ENCODE measurements at places on chromosomes 1 and 21.
A peak's percentile ranks its signal among the peaks of the same experiment; 100 is the strongest.

GRCh38 chr1:201468844-201469644, at the start of gene PHLDA3:
Gene PHLDA3, minus strand, starts transcription at chr1:201469188. Its CDS starts 402 bp downstream, at chr1:201468786.
- DNase-seq, result peak; percentile 36

DNA sequence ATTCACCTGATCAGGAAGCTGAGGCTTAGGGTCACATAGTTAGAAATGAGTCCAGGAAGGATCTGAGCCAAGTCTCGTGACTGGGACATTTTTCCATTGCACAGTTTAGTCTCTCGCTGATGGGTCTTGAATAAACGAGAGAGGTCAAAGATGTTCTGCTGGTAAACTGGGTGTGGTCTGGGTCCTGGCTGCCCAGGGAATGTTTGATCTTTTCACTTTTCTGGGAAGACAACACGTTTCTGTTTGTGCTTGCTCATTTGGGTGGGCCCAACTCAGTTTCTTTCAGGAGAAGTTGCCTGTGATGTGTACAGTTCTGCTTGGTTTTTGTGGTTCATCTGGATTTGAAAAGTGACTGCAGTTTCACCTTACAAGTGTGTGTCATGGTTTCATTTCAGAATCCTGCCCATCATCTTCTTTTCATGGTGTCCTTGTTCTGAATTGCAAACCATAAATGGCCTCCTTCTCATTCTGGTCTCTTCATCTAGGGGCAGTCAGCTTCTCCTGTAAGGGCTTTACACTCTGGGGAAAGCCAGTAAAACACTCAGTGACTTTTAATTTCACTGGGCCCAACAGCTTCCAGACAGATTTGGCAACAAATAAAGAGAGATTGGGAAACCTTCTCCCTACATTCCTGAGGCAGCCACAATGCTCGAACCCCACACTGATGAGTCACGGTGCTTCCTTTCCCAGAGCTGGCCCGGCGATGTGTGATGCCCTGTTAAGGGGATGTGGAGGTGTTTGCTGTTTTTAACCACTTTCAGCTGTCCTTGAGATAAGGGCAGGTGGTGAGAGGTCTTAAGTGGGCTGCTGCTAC, 7.2 kb upstream of the TACSTD2 start:
- no peak for DNase-seq

DNA sequence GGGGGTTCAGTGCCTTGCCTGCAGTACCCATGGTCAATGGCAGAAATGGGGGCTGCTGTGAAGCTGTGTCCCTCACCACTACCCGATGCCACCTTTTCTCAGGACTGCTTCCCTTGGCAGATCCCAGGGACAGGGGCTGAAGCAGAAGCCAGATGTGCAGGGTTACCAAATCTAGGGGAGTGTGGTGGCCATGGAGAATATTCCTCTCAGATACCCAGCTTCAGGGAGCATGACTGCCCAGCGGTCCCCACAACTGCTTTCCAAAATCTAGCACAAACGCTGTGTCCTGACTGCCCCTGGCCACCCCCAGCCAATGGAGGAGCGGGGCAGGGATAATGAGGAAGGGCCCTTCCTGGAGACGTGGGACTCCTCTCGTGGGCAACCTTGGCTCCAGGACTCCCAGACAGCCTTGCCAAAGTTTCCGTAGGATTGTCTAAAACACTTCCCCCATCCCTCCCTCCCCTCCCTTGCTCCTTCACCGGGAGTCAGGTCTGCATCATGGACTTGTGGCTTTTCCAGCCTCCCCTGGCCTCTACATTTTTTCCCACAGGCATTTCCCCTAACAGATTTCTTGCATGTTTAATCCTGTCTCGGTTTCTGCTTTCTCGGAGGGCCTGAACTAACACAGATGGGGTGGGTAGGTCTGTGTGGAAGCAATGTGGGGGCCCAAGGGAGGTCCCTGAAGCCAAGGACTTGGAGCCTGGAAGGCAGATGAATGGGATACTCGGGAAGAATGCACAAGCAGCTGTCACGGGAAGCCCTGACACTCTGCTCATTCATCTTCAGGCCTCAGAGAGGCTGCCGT, 80.5 kb downstream of the OMA1 start:
- DNase-seq, result no peak

- no peak for DNase-seq
Measured at GRCh38 chr1:232209357-232209756, 420.6 kb downstream of the SIPA1L2 start.

- no peak for DNase-seq
Measured at GRCh38 chr1:115837740-115838421, 3.0 kb downstream of the NHLH2 start.

DNA sequence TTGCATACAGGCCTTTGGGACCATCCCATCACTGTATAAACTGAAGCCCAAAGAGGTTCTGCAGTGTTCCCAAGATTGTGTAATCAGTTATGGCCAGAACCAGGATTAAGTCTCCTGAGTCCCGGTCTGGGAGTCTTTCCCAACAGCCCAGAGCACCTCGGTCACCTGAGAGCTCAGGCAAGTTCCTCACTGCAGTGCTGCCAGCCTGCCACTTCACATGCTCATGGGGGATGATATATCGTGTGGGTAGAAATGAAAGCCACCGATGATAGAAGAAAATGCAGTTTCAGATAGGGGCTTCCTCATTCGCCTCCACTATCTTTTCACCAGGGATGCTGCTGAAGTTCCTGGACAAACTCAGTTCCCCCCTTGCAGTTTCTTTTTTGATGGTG, 30.4 kb downstream of the FHAD1 start:
- DNase-seq, result no peak

DNA sequence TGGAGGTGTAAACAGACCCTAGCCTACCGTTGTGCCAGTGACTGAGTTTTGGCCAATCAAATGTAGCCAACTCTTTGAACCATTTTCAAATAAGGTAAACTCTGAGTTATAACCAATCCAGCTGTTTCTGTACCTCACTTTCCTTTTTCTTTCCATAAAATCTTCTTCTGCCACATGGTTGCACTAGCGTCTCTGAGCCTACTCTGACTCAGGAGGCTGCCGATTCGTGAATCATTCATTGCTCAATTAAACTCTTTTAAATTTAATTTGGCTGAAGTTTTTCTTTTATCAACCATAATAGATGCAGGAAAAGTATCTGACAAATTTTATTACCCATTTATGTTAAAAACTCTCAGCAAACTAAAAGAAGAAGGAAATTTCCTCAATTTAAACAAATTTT, 111.5 kb upstream of the LYPLAL1 start:
- no peak for DNase-seq

- no peak for DNase-seq
Measured at GRCh38 chr1:102174259-102174863, 177.6 kb upstream of the OLFM3 start.

- DNase-seq, result no peak
Measured at GRCh38 chr1:219882096-219882495, 46.3 kb downstream of the SLC30A10 start.

GRCh38 chr1:92461364-92462097, 25.2 kb downstream of the GFI1 start:
- peak; percentile 40 for DNase-seq

GRCh38 chr1:215156232-215156631, 73.7 kb downstream of the KCNK2 start:
- no peak for DNase-seq

GRCh38 chr1:206590025-206590758, 22.1 kb downstream of the EIF2D start:
- DNase-seq, result peak; percentile 76

DNA sequence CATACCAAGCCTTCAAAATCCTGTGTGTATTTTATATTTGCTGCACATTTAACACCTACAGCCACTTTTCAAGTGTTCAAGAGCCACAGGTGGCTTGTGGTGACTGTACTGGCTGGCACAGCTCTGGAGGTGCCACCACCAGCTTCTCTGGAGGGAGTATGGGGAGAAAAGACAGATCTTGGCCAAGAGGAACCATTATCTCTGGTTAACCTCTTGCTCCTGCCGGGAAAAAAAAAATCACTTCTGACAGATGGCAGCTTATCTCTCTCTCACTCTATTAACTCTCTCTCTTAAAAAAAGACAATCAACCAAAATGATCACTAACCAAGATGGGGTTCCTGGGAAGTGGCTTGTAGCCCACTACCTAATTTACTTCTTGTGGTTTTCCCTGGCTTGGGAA, 1.2 kb upstream of the RIIAD1 start:
- no peak for DNase-seq

DNA sequence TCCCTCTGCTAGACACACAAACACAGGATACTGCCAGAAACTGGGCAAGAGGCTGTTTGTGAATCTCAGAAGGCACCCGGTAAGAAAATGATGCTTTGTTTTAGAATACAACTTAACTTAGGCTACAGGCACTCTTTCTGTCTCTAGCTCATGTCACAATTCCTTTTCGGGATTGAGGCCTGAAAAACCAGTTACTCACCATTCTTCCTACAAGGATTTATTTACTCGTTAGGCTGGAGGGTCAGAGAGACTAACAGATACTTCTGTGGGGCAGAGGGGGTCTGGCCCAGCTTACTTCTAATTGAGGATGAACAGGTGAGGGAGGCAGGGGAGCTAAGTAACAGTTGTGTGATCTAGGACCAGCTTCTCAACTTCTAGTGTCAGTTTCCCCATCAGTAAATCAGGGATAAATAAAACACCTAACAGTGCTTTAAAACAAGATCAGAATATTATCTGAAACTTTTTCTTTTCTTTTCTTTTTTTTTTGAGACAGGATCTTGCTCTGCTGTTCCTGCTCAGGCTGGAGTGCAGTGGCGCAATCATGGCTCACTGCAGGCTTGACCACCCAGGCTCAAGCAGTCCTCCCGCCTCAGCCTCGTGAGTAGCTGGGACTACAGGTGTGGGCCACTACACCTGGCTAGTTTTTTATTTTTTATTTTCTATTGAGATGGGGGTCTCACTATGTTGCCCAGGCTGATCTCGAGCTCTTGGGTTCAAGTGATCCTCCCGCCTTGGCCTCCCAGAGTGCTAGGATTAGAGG, 31.9 kb downstream of the NFYC start:
- no peak for DNase-seq

Measured in CD4-positive, alpha-beta T cell treated with Interleukin-21 for 1 hour (primary cell).